DMS153 (cell line): ENCODE measurements at places on chromosomes 3 and 15.

- DNase-seq = no peak
Observed at GRCh38 chr15:88657326-88658069, 18.7 kb downstream of the ISG20 start.

- peak; percentile 83 for DNase-seq
Observed at GRCh38 chr3:196609343-196609775, 30.1 kb upstream of the NRROS start.

GRCh38 chr3:177778633-177779032, 581.4 kb upstream of the TBL1XR1 start:
- DNase-seq = no peak

DNA sequence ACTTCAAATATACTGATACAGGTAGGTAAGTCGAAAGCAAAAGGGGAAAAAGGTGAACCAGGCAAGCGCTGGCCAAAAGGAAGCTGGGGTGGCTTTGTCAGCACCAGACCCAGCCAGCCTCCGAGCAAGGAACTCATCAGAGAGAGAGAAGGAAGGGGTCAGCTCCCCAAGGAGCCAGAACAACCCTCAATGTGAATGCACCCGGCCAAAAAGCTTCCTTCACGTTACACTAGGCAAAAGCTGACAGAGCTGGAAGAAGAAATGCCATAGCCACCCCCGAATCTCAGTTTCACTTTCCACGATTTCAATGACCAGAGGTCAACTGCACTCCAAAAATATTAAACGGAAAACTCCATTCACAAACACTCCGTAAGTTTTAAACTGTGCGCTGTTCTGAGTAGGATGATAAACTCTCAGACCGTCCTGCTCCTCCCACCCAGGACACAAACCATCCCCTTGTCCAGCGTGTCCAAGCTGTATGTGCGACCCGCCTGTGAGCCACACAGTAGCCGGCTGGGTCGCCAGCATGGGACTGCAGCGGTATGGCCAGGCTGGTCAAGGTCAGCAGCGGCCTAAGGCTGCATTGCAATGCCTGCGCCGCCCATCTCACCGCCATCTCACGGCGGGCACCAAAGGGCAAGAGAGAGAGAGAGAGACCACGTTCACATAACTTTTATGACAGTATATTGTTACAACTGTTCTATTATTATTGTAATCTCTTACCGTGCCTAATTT, 29.7 kb downstream of the CYFIP1 start:
- DNase-seq = no peak

DNA sequence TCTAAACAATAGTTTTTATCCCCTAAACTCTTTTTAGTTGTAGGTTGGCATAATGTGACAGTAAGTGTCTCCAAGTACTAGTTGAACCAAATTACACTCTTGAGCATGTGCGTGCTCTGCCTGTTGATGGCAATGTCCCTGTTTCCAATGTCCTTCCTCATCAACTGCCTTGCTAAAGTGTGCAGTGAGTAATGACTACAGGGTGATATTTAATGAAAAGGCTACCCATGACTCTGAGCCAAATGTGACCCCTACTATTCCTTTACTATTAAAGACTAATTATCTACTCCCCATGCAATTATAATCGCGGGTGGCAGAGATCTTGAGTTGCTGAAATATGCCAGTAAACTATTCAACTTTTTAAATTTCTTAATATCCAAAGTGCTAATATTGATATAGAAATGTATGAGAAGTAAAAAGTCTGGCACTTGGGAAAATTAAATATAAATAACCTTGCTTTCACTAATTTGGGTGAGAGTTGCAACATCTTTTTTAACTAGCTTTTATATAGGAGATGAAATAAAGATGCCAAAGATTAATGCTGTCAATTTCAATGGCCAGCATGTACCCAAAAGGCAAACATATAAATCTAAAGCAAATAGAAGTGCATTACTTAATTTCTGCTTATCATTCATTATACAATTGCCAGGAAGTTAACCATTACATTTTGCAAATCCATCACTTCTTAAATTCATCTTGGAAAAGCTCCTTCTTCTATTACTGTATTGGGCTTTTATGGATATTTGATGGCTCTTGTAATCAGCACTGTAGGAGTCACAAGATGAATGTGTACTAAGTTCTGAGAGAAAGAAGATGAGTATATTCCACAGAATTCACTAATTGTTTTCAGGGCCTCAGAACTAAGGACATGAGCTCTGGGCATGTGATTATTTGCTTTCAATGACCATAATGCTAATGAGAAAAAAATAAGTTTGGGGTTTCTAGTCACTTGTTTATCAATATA, 518.2 kb upstream of the NAALADL2 start:
- no peak for DNase-seq
